Activated CD4-positive, alpha-beta T cell treated with anti-CD3 and anti-CD28 coated beads, Interleukin-2, amount 50 U/mL, for 48 hours (primary cell): ENCODE measurements at places on chromosomes 6 and 20.

DNA sequence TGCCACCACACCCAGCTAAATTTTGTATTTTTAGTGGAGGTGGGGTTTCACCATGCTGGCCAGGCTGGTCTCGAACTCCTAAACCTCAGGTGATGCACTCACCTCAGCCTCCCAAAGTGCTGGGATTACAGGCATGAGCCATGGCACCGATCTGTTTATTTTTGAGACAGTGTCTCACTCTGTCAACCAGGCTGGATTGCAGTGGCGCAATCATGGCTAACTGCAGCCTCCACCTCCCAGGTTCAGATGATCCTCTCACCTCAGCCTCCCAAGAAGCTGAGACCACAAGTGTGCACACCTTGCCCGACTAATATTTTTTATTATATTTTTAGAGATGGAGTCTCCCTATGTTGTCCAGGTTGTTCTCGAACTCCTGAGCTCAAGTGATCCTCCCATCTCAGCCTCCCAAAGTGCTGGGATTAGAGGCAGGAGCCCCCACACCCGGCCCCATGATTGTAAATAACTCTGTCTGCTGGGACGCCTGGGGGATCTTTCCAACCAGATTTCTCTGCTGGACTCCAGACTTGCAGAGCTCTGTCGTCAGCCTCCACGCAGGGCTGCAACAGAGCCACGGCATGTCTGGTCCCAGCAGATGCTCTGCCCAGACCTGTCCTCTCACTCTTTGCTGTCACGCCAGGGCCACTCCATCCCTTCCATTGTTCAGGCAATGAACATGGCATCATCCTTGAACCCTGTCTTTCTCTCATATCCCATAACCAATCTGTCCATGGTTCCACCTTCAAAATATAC is 25.3 kb downstream of the SYNJ2 start:
- no peak for DNase-seq

GRCh38 chr6:81242624-81243023 is 509.9 kb downstream of the TENT5A start:
- DNase-seq: no peak

DNA sequence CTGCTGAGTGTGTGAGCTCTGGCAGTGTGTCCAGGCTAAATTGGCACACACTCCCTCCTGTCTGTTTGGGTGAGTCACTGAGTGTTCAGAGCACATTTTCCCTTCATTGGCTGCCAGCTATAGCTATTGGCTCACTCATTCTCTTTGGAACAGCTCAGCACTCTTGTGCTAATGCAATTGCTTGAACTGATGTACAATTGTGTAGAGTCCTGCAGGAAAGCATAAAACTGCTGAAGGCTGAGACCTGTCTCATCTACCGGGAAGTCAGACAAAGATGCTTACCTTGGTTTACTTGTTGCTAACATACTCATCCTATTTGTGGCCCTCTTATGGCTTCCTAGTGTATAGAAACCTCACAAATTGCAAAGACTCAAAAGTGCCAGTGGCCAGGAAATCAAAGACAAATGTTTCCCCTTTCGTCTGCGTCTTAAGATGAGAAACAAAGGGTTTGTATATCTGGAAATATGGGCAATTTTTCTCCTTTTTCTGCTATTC is 351.0 kb downstream of the BCKDHB start:
- DNase-seq: no peak

GRCh38 chr6:143337201-143337949 is 113.1 kb downstream of the ADAT2 start:
- peak; percentile 60 for DNase-seq

- no peak for DNase-seq
These were observed 173.5 kb downstream of the DLL1 start for GRCh38 chr6:170117111-170117972.

- peak; percentile 15 for DNase-seq
These were observed 31.8 kb downstream of the ABRACL start for GRCh38 chr6:139060332-139060731.

DNA sequence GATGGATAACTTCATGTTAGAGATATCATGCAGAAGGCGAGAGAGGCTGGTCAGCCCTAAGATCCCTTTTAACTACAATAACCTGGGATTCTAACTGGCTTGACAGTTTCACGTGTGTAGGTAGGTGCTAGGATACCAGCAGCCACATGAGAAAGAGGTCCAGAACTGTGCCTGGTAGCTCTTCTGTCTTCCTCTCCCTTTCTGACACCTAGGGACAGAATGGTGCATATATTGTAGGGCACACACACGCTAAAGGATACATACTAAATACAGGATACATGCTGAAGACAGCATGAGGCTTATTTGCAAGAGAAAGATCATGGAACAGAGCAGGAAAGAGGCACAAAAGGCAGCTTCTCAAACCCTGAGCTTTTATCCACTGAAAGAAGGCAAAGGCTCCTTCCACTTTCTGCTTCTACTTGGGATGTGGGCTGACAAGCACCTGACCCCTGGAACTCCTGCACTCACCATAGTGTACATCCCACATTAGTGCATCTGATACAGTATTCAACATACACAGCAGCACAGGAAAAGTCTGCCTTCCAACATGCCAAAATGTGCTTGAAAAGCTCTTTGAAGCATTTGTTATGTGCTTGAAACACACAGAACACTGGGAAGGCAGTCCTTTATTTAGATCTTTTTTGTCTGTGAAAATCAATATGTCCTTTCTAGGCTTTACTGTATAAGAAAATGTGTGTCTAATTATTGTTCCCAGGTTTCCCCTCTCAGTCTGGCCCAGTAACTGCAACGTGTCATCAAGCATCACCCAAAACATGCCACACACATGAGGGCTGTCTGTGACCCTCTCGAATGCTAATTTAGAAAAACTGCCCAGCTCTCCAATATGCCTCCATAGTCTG is 3.2 kb downstream of the SLC22A23 start:
- DNase-seq: no peak

DNA sequence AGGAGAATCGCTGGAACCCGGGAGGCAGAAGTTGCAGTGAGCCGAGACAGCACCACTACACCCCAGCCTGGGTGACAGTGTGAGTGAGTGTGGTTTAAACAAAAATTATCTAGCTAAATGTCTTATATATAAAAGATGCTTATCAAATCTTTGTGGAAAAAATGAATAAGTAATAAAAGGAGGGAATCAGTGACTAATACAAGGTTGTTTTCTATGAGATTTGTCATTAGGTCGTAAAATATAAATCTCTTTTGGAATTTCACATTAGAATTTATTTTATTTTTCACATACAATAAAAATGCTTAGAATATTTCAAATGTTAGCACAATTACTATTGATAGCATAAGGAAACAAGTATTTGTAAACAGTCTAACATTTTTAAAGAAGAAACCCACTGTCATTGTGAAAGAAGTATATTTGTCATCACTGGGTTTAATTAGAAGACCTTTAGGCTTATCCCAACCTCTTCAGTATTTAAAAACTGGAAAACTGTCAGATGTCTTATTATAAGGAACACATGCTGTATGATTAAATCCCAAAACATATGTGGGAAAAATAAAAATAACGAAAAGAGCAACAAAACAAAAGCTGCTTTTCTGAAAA is 47.1 kb downstream of the ASCC3 start:
- no peak for DNase-seq

DNA sequence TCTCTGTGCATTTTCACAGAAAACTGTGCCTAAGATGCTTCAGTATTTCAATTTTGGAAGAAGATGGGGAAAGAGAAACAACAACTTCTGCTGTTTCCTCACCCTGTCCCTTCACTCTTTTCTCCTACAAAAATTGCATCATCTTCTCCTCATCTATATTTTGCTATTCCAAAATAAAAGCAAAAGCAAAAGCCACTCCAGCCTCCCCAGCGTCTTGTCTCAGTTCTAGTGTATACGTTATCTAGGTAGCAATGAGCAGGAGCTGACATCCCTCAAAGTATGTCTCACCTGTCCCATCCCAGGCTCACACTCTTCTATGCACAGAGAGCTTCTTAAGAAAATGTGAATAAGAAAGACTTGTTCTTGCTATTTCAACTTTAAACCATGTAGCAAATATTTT is 163.8 kb upstream of the TAB2 start:
- DNase-seq: no peak

GRCh38 chr6:169428532-169428931 is 174.9 kb upstream of the THBS2 start:
- DNase-seq: no peak

- no peak for DNase-seq
These were observed 15.9 kb downstream of the KIF25 start for GRCh38 chr6:168013250-168013915.

DNA sequence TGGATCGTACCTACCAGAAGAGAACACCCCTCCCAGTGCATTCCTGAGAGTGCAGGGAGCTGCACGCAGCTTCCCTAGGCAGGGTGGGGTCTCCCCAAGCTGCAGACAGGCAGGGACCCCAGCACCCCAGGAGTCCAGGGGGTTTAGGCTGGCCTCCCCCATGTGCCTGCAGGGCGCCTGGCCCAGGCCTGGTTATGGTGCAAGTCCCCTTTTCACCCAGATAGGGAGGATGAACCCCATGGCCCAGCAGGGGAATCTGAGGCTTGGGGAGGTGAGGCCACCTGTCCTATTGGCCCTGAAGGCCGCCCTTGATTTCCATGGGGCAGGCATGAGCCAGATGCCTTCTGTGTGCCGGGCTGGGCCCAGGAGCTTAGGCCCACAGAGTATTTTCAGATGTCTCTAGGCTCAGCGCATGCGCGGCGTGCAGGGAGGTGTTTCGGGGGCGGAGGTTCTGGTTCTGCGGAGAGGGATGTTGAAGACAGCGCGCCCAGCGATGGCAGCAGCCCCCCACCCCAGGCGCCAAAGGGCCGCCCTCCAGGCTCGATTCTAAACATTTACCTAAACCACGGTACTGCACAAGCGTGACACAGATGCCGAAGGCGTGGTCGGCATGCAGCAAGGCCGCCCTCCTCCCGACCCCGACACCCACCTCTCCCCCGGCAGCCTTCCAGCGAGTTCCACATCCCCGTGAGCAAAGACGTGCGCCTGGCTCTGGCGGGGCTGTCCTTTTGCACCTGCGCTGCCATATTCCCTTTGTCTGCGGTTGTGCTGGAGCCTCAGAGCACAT is 29.4 kb downstream of the COL20A1 start:
- no peak for DNase-seq

DNA sequence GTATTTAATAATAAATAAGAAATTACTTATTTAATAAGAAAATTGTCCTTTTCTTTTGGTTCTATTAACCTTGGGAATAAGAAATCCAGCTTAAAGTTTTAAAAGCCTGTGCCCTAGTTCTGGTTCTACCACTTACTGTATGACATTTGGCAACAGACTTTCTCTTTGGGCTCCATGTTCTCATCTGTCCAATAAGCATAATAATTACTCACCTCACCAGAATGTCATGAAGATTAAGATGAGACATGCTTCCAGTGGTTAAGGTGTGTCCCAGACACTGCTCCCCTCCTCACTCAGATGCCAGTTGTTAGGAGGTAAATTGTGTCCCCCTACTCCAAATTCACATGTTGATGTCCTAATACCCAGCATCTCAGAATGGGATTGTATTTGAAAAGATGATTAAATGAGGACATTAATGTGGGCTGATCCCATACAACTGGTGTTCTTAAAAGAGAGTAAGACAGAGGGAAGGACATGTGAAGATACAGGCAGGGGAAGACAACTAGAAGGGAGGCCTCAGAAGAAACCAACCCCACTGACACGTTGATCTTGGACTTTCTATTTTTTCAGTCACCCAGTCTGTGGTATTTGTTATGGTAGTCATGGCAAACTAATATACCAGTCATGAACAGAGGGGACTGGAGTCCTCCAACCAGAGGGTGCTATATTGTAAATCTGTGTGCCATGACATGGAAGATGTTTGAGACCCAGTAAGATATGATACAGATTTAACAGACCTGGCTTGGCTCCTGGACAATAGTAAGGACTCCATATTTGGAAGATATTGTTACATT is 6.4 kb upstream of the MICAL1 start:
- no peak for DNase-seq

GRCh38 chr20:56324806-56325205 is 34.0 kb upstream of the FAM210B start:
- no peak for DNase-seq
